ENCODE measurements at places on chromosomes 5 and 9. TPM values are rescaled to one million over a fixed set of nuclear protein-coding genes. Genes with fewer than 3 reads are reported as not detected.

Gene IFNA2
- not detected for total RNA-seq

GRCh38 chr9:98607787-98608186, 100.9 kb downstream of the GABBR2 start:
- H3K27ac ChIP-seq: no peak overlapping the region

Gene C5orf52
- total RNA-seq: 5.5 TPM

- no peak for DNase-seq
- H3K4me3 ChIP-seq: no peak overlapping the region
- H3K4me1 ChIP-seq: no peaks in the 10 kb centered on the region
- no peaks in the 10 kb centered on the region for H3K27me3 ChIP-seq
Observed at GRCh38 chr5:113526421-113526820, 12.9 kb downstream of the YTHDC2 start.

DNA sequence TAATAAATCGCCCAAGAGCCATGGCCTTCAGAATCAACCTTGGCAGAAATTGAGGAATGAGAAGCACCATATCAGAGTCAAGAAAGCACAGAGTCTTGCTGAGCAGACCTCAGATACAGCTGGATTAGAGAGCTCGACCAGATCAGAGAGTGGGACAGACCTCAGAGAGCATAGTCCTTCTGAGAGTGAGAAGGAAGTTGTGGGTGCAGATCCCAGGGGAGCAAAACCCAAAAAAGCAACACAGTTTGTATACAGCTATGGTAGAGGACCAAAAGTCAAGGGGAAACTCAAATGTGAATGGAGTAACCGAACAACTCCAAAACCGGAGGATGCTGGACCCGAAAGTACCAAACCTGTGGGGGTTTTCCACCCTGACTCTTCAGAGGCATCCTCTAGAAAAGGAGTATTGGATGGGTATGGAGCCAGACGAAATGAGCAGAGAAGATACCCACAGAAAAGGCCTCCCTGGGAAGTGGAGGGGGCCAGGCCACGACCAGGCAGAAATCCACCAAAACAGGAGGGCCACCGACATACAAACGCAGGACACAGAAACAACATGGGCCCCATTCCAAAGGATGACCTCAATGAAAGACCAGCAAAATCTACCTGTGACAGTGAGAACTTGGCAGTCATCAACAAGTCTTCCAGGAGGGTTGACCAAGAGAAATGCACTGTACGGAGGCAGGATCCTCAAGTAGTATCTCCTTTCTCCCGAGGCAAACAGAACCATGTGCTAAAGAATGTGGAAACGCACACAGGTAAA, 4.5 kb downstream of the NFX1 start:
- DNase-seq: no peak
- no peak overlapping the region for H3K27ac ChIP-seq
- no peaks in the 10 kb centered on the region for H3K27me3 ChIP-seq

- DNase-seq: no peak
- H3K27me3 ChIP-seq: peaks cover 75% of the 10 kb centered on the region
- H3K36me3 ChIP-seq: no peaks in the 10 kb centered on the region
- peaks cover 3% of the 10 kb centered on the region for H3K4me1 ChIP-seq
- H3K27ac ChIP-seq: no peak overlapping the region
Observed at GRCh38 chr9:34624475-34625185, 4.2 kb downstream of the ARID3C start.

Gene FOXD1
- 0.24 TPM for total RNA-seq

Gene HTR1A
- not detected for total RNA-seq

Gene FOXD4L6
- not detected for total RNA-seq

- H3K27me3 ChIP-seq: no peaks in the 10 kb centered on the region
- H3K4me3 ChIP-seq: no peak overlapping the region
- H3K36me3 ChIP-seq: no peaks in the 10 kb centered on the region
- DNase-seq: no peak
- no peaks in the 10 kb centered on the region for H3K4me1 ChIP-seq
Observed at GRCh38 chr9:110599468-110599867, 19.9 kb upstream of the SVEP1 start.

GRCh38 chr9:81292056-81292805, 397.1 kb downstream of the TLE1 start:
- no peak for DNase-seq
- no peaks in the 10 kb centered on the region for H3K27me3 ChIP-seq
- no peak overlapping the region for H3K4me3 ChIP-seq
- H3K27ac ChIP-seq: no peak overlapping the region

GRCh38 chr9:103319979-103320378, 324.8 kb downstream of the CYLC2 start:
- no peak overlapping the region for H3K27ac ChIP-seq
- H3K4me1 ChIP-seq: no peaks in the 10 kb centered on the region
- no peak overlapping the region for H3K4me3 ChIP-seq
- DNase-seq: no peak
- H3K36me3 ChIP-seq: no peaks in the 10 kb centered on the region
- H3K27me3 ChIP-seq: no peaks in the 10 kb centered on the region

Gene SCGB3A2
- not detected for total RNA-seq

Gene PCDHA11
- total RNA-seq: not detected

GRCh38 chr5:151686674-151687407, at the start of gene SPARC:
Gene SPARC (minus strand): TSS chr5:151686915. CDS start chr5:151676188, 10,727 bp downstream.
- H3K27ac ChIP-seq: peak within 1 kb of the TSS; percentile 74
- H3K4me1 ChIP-seq: no peaks in the 10 kb centered on the region
- peak; percentile 58 for DNase-seq

GRCh38 chr5:142527664-142528295, 158.1 kb downstream of the FGF1 start:
- H3K4me1 ChIP-seq: no peaks in the 10 kb centered on the region
- no peak overlapping the region for H3K4me3 ChIP-seq
- no peaks in the 10 kb centered on the region for H3K36me3 ChIP-seq
- H3K27ac ChIP-seq: no peak overlapping the region

Gene PCDHA9
- not detected for total RNA-seq

GRCh38 chr5:43485406-43485805, 1.7 kb upstream of the TMEM267 start:
- no peak overlapping the region for H3K4me3 ChIP-seq
- H3K27ac ChIP-seq: peak overlapping the region; percentile 96
- H3K4me1 ChIP-seq: peaks cover 7% of the 10 kb centered on the region
- no peaks in the 10 kb centered on the region for H3K27me3 ChIP-seq

- H3K27me3 ChIP-seq: no peaks in the 10 kb centered on the region
- H3K4me3 ChIP-seq: no peak overlapping the region
- H3K4me1 ChIP-seq: no peaks in the 10 kb centered on the region
- no peaks in the 10 kb centered on the region for H3K36me3 ChIP-seq
- no peak for DNase-seq
Observed at GRCh38 chr5:126878085-126878484, 101.1 kb downstream of the LMNB1 start.

GRCh38 chr5:133450286-133450685, 162.1 kb downstream of the FSTL4 start:
- H3K36me3 ChIP-seq: no peaks in the 10 kb centered on the region
- H3K4me1 ChIP-seq: no peaks in the 10 kb centered on the region
- H3K27ac ChIP-seq: no peak overlapping the region
- DNase-seq: no peak
- no peak overlapping the region for H3K4me3 ChIP-seq

DNA sequence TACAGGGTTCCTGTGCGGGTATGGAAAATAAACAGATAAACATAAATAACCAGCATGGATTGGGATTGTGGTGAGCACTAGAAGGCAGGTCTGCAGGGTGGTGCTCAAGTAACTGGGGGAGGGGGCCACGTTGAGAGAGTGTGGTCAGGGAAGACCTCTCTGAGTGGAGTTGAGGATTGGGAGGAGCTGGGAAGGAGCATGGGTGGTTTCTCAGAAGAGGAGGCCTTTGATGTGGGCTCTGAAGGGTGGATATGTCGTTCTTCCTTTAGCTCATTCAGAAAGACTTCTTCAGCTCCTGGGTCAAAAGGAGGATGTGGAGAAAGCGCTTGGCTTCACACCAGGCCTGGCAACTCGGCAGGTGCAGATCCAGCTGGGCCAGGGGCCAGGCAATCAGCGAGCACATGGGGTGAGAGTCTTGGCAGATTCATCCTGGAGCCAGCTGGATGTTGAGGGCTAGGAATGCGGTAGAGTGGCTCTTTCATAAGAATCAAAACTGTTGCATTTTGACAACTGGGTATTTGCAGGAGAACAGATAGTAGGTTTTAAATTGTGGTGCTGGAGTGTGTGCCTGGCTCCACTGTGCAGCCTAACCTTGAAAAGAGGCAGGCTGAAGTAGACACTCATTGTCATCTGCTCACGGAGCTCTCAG, 71.7 kb downstream of the PCSK5 start:
- H3K4me1 ChIP-seq: no peaks in the 10 kb centered on the region
- H3K36me3 ChIP-seq: no peaks in the 10 kb centered on the region
- DNase-seq: peak; percentile 35
- H3K4me3 ChIP-seq: no peak overlapping the region

DNA sequence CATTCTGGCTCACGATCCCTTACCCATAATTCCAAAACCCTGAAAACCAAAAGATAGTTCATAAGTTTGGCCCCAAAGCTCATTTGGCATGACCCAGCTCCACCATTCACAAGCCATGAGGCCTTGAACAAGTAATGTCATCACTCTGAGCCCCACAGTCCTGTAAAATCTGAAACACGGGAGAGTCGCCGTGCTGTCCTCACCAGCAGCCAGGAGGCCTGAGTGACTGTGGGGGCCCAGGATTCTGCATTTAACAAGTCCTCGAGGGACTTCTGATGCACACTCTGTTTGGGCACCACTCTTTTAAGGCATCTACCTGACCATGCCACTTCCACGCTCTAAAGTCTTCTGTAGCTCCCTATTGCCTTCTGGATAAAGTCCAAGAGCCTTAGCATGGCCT, 40.8 kb downstream of the DUSP1 start:
- no peak overlapping the region for H3K27ac ChIP-seq
- no peaks in the 10 kb centered on the region for H3K4me1 ChIP-seq
- H3K36me3 ChIP-seq: no peaks in the 10 kb centered on the region

- DNase-seq: no peak
- H3K36me3 ChIP-seq: no peaks in the 10 kb centered on the region
- no peak overlapping the region for H3K27ac ChIP-seq
- no peaks in the 10 kb centered on the region for H3K4me1 ChIP-seq
- H3K4me3 ChIP-seq: no peak overlapping the region
Observed at GRCh38 chr5:168332042-168332441, 40.6 kb downstream of the WWC1 start.

DNA sequence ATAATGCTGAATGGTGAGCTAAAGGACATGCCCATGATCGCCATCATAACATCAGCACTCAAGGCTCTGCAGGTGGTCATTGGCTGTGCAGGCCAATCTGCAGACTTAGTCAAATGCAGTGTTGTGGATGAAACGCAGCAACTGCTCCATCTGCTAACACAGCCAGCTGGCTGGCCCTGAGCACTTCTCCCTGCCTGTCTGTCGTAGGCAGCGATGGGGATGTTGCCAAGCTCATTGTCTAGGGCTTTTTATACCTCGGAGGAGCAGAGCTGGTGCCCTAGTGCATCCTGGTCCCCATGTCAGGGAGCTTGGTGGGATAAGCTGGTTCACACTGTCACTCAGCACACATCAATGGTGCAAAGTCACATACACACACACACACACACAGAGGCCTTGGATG, 189.4 kb downstream of the TENT4A start:
- H3K36me3 ChIP-seq: no peaks in the 10 kb centered on the region
- H3K27me3 ChIP-seq: no peaks in the 10 kb centered on the region
- no peak overlapping the region for H3K27ac ChIP-seq
- H3K4me1 ChIP-seq: no peaks in the 10 kb centered on the region
- no peak overlapping the region for H3K4me3 ChIP-seq
- DNase-seq: no peak

DNA sequence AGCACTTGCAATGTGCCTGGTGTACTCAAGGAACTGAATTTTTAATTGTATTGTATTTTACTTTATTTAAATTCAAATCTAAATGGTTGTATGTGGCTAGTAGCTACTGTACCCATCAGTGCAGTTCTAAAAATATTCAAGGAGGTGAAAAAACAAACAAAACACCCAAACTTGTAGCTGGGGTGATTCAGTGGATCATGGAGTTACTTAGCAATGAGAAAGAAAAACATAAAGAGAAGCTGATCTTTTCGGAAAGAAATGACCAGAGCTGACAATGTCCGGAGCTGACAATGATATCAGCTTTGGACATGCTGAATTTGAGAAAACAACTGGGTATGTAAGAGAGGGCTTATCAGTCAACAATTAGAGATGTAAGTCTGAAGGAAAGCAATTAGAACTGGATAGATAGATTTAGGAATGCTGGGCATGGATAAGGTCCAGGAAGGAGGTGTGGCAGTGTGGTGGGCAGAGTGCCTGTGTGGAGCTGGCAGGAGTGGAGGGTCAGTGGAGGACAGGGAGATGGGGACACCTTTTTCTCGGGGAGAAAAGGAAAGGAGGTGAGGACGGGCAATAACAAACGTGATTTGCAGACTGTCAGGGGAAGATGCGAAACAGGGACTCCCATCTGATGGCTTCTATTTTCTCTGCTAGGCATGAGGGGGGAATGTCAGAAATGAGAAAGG, 113.2 kb downstream of the DCP2 start:
- H3K36me3 ChIP-seq: no peaks in the 10 kb centered on the region
- no peak overlapping the region for H3K27ac ChIP-seq
- H3K27me3 ChIP-seq: no peaks in the 10 kb centered on the region
- DNase-seq: no peak
- no peaks in the 10 kb centered on the region for H3K4me1 ChIP-seq
- H3K4me3 ChIP-seq: no peak overlapping the region

Gene GHR
- 2.4 TPM for total RNA-seq

GRCh38 chr5:140690376-140690932, 716 bp downstream of the HARS1 start:
- DNase-seq: no peak
- H3K27ac ChIP-seq: peak overlapping the region; percentile 93
- no peaks in the 10 kb centered on the region for H3K4me1 ChIP-seq
- peaks cover 5% of the 10 kb centered on the region for H3K36me3 ChIP-seq
- H3K27me3 ChIP-seq: no peaks in the 10 kb centered on the region
- peak overlapping the region; percentile 88 for H3K4me3 ChIP-seq

- no peaks in the 10 kb centered on the region for H3K4me1 ChIP-seq
- DNase-seq: no peak
- H3K4me3 ChIP-seq: no peak overlapping the region
- H3K36me3 ChIP-seq: no peaks in the 10 kb centered on the region
- H3K27ac ChIP-seq: no peak overlapping the region
- H3K27me3 ChIP-seq: no peaks in the 10 kb centered on the region
Observed at GRCh38 chr5:96189987-96190386, 228.3 kb upstream of the ELL2 start.

DNA sequence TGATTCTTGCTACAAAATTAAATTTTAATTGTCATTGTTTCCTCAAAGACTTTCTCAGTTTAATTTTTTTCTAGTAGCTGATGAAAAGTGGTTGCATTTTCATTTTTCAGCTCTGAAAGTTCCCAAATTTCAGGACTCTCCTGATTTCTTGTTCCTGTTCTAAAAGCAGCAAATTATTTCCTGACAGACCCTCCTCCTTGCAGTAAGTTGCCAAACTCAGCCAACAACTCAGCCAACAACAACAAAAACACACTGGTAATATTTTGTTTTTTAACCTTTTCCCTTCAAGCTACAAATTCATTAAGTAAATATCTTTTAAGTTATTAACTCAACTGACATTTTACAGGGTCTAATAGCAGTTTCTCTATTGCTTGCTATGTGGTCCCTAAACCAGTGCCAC, 487.8 kb upstream of the NUDT12 start:
- no peak overlapping the region for H3K4me3 ChIP-seq
- no peaks in the 10 kb centered on the region for H3K36me3 ChIP-seq
- no peaks in the 10 kb centered on the region for H3K27me3 ChIP-seq
- H3K4me1 ChIP-seq: no peaks in the 10 kb centered on the region

- no peaks in the 10 kb centered on the region for H3K36me3 ChIP-seq
- no peak for DNase-seq
- no peak overlapping the region for H3K4me3 ChIP-seq
- H3K27me3 ChIP-seq: no peaks in the 10 kb centered on the region
Observed at GRCh38 chr5:147403651-147404640, 105.9 kb downstream of the DPYSL3 start.
